ENCODE measurements at places on chromosomes 1 and 21. TPM values are rescaled to one million over a fixed set of nuclear protein-coding genes. Genes with fewer than 3 reads are reported as not detected.

THEM5 gene
- total RNA-seq, result not detected

DNA sequence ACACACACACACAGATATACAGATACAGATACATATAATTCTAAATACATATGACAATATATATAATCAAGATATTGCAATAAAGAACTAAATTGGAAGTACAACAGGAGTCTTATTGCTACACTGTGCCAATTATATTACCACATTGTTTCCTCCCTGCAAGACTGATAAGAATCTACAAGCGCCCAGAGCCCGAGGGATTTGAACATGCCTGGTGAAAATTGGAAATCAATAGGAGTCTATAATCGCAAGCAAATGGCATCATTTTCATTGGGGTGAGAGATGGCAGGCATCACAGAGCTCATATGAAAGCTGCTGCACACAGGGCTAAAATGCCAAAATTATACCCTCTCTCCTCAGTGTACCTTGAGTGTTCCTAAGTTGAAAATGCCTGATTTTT, 152.9 kb upstream of the PTBP2 start:
- no peak for DNase-seq

GRCh38 chr1:9439074-9439761, 100.0 kb upstream of the SLC25A33 start:
- DNase-seq, result peak; percentile 5

DNA sequence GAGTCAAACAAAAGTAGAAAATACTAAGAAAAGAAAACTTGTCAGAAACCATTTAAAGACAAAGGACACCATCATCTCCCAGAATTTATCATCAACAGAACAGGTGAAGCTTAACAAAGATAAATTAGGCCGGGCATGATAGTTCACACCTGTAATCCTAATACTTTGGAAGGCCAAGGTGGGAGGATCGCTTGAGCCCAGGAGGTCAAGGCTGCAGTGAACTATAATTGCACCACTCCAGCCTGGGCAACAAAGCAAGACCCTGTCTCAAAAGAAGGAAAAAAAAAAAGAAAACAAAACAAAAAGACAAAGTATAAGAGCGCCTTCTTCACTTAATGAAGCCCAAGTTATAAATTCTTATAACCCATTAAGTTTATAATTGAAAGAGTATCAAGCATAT, 25.6 kb downstream of the RERE start:
- no peak for DNase-seq

GRCh38 chr1:195866781-195867222, 741.4 kb downstream of the KCNT2 start:
- no peak for DNase-seq

DNA sequence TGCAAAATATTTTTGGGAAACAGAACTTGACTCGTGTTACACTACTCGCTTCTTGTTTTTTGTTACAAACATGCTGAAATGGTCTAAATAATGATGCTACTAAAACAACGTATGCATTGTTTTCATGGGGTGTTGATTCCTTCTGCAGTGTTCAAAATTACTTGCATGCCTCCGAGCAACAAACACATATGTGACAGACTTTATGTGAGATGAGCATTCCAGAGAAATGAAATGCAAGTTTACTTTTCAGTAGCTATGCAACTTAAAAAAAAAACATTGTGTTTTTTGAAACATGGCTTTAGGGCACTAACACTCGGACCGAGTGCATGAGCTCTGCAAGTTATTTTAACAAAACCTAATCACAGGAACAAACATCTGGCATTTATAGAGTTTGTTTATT, 84.8 kb downstream of the CAMTA1 start:
- no peak for DNase-seq

DNA sequence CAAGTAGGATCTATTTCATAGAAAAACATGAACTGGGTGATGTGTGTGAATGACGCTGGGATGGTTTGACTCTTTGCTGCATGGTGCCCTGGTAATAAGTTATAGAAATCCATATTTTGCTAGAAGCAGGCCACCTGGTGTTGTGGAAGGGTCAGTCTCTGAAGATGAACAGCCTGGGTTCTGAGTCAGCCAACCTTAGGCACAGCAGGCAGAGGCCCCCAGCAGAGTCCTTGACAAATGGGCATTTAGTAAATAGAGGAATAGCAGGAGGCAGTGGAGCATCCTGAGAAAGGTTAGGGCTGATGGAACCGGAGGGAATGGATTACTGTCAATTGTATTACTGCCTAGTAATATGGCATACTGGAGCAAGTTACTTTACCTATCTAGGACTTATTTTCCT, 20.9 kb downstream of the FGGY start:
- DNase-seq, result no peak

- DNase-seq, result no peak
Observed at GRCh38 chr1:50880373-50880772, 79.7 kb downstream of the FAF1 start.

GRCh38 chr1:198480876-198481275, 59.6 kb downstream of the ATP6V1G3 start:
- DNase-seq, result no peak

Measured in H7 (cell line).